NCI-H1105 (cell line): ENCODE measurements at places on chromosomes 7 and 10.

DNA sequence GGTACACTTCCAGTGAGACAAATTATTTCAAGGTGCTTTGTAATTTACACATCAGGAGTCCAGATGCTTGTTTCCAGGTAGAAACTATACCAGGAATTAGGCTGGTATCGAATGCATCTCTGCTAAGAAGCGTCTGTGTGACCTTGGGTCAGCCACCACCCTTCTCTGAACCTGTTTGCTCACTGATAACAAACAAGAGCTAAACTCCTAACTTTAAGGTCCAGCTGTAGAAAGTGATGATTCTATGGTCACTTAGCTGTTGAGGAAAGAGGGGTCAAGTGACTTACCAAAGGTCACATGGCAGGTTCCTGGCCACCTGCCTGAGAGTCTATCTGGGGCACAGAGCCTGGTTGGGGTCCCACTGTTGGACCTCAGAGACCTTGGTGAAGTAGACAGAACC, 95.4 kb downstream of the HIF1AN start:
- no peak for DNase-seq

DNA sequence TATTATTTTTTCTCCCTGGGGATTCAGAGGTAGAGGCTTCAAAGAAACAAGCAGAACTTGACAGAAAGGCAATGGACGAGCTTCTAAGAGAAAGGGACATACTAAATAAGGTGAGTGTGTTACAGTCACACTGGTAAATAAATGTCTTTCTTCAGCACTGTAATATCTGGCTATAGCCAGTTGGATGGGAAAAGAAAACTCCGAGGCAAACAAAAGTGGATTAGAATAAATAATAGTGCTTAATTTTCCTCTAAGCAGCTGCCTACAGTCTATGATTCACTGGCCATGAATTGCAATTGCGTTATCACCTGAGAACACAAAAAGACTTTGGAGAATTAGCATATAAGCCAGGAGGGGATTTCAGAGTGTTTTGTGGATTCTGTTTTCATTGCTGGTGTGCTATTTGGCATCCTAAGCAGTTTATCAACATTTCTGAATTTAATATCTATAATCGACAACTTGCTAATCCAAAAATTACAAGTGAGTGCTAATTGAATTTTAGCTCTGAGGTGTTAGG, 23.2 kb downstream of the CFAP58 start:
- DNase-seq, result no peak

DNA sequence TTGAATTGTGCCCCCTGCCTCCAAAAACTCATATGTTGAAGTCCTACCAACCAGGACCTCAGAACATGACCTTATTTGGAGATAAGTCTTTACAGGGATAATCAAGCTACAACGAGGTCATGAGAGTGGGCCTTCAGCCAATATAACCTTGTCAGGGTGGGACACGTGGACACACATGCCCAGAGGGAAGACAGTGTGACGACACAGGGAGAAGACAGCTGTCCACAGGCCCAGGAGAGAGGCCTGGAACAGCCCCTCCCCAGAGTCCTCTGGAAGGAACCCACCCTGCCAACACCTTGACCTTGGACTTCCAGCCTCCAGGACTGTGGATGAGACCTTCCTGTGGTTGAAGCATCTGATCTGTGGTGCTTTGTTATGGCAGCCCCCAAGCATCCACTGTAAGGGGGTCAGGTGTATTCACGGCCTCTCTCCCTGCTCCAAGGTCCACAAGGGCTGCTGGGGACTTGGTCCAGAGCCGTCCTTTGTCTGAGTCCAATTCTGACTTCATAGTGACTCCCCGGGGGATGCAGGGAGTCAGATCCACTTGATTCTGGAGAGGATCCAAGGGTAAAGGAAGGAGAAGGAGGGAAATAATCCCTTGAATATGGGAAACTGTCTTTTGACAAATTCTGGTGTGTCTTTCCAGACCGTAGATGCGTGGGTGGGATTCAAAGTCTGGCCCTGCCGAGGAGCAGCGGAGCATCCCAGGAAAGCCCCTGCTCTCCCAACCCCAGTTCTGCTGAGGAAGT, 7.0 kb downstream of the CALML3 start:
- DNase-seq, result no peak

DNA sequence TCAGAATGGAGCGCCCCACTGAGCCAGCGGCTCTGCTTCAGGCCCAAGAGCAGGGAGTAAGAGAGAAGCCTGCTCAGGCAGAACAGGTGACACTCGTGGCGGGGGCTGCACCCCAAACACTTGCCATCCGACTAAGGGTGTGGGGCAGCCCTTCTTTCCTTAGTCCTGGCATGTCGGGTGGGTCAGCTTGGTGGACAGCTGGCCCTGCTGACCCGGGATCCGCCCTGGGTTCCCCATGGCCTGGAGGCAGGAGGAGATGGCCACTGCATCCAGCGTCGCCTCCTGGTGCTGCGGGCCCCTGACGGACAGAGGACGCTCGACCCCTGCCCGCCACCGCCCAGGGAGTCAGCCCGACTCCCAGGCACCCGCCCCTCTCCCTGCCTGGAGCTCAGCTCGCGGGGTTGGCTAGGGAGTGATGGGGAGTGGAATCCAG, 1.2 kb upstream of the PAOX start:
- DNase-seq, result no peak

DNA sequence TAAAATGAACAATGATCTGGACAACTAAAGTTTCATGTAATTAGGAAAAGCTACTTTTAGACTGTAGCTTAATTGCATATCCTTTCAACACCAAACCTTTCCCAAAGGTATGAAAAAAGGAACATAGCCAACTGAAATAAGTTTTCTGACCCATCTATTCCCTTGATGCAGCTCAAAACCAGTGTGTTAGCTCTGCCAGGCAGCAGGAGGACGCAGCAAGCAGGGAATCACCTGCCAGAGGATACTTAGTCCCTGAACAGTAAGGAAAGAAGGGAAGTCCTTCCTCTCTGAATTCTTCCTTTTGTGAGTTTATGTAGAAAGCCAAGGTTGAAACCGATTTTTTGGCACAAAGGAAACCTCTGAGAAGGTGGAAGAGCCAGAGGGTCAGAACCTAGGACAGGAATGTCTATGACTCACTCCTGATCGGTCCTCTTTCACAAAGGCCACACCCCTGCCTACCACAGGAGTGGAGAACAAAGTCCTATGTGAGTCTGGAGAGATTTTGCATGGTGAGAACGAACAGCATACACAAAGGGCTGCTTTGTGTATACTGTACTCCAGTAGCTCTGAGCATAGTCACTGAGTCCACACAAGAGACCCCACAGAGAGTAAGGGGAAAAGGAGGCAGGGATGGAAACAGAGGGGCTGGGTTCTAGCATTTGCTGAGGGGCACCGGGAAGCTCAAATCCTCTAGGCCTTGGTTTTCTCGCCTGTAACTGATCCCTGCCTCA, 68.8 kb upstream of the GSDME start:
- no peak for DNase-seq

GRCh38 chr7:94547126-94547525, 37.5 kb downstream of the CASD1 start:
- DNase-seq, result no peak

GRCh38 chr7:69864822-69865221, 266.5 kb downstream of the AUTS2 start:
- no peak for DNase-seq

DNA sequence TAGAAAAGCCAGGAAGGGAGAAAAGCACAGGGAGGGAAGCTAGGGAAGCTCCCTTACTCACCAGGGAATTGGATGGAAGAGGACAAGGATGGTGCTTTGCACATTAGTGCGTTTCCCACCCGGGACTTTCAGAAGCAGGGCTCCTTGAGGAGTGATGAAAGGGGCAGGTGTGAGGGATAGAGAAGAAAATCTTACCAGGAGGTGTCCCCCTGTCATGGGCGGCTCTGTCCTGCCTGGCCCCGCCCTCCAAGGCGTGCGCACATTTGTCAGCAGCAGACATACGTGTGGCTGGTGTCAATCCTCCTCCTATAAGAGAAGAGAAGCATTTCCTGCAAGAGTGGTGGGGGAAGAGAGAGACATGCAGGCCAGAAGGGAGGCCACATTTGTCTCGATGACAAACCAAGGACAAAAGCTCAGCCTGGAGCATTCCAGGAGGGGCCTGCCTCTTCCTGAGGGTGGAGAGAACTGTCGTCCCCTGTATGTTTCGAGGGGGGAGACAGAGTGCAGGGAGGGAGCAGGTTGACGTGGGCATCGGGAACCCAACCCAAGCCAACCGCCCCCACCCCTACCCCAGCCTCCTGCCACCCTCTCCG, 47.4 kb upstream of the COMTD1 start:
- DNase-seq, result no peak

- no peak for DNase-seq
Measured at GRCh38 chr10:46235705-46236545, 50.9 kb upstream of the ANTXRL start.

- no peak for DNase-seq
Measured at GRCh38 chr10:30829901-30830300, 200.3 kb upstream of the LYZL2 start.

- no peak for DNase-seq
Measured at GRCh38 chr10:4688601-4689000, 137.4 kb upstream of the AKR1E2 start.

- DNase-seq, result no peak
Measured at GRCh38 chr10:121566755-121567154, 31.5 kb downstream of the FGFR2 start.

GRCh38 chr10:49752584-49752983, 9.5 kb downstream of the OGDHL start:
- no peak for DNase-seq

DNA sequence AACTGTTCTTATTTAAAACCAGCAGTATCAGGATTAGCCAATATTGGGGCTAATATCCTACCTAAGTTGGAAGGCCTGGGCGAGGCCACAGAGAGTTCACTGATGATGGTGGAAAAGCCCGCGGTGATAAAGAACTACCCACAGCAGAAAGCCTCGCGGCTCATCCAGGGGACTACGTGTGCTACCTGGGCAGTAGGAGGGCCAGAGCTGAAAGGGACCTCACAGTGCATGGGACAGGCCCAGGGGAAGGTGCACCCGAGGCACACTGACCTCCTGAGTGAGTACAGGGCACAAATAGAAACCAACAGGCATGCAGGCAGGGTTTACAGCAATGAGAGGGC, 1.4 kb downstream of the WDR86 start:
- DNase-seq, result no peak

DNA sequence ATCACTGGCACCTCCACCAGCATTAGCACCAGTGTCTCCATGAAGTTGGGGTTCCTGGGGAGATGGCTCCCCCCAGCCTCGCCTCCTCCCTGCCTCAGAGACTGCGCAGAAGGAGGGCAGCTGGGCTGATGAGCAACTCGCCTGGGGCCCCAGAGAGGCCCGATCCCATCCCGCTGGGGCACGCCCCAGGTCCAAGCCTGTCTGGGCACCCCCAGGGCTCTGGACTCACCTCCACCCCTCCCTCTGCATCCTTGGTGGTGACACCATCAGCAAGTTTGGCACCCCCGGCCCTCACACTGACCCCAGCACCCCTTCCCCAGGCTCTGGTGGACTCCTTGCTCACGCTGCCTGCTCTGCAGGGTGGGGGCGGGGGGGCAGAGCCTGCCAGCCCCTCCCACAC, 89.5 kb downstream of the LHPP start:
- no peak for DNase-seq
